Stimulated activated CD4-positive, alpha-beta T cell treated with anti-CD3 and anti-CD28 coated beads, Interleukin-1b, Interleukin-23, amount 100 ng/mL, for 1 hour (primary cell): ENCODE measurements at places on chromosomes 7 and 10.
A peak's percentile ranks its signal among the peaks of the same experiment; 100 is the strongest.

DNA sequence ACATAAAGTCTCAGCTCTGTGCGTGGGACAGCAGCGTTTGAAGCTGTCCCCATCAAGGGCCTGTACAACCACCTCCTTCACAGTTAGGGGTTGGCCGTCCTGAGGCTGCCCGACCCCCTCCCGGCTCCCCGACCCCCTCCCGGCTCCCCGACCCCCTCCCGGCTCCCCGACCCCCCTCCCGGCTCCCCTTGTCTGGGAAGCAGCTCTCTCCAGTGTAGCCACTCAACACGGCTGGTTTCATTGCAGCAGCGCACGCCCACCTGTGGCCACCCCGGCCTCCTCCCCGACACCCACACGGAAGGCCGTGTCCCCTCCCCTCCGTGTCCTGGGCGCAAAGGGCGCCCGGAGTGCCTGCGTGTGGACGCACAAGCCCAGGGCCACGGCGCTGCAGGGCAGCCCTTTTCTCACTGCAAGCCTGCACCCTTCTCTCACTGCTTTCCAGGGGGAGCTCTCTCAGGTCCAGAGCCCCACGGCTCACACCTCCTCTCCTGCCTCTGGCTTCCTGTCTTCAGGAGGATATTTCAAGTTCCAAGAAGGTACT is 20.9 kb upstream of the FAM20C start:
- DNase-seq = no peak

DNA sequence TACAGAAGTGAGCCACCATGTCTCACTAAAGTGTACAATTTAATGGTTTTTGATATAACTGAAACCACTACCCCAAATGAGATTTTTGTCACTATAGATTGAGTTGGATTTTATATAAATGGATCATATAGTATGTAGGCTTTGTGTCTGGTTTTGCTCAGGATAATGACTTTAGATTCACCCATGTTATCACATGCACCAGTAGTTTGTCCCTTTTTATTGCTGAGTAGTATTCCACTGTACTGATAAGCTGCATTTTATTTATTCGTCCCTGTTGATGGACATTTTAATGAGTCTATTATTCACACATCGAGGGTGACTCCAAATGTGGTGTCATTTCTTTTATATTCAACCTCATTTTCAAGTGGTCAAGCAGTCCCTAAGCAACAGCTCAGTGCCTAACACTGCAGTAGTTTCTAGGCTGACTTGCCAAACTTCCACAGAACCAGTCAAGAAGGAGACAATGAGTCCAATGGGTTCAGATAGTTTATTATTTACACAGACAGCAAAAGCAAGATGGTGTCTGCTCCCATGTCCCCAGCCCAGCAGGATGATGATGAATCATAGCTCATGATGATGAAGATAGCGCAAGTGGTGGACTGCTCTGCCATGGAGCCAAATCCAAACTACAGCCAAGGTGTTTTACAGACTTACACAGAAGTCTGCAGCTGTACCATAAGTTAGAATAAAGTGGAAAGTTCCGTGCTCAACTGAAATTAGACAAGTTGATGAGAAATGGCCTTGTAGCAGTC is 6.6 kb upstream of the FMC1 start:
- no peak for DNase-seq

DNA sequence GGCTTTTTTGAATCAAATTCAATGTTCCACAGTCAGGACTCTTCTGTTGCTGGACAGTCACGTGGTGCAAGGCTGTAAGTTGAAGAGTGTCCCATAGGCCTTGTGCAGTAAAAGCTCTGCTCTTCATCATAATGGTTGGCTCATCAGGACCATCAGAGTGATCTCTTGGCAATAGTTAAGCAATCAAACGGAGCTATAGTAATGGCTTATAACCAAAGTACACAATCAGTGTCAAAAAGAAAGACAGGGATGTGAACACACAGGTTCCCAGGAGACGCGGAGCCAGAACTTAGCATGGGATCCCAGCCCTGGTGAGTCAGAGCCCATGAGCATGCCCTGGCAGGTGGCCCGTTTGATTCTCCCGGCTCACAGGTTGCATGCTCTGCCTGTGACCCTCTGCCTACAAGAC is 10.8 kb upstream of the GPNMB start:
- DNase-seq = no peak

DNA sequence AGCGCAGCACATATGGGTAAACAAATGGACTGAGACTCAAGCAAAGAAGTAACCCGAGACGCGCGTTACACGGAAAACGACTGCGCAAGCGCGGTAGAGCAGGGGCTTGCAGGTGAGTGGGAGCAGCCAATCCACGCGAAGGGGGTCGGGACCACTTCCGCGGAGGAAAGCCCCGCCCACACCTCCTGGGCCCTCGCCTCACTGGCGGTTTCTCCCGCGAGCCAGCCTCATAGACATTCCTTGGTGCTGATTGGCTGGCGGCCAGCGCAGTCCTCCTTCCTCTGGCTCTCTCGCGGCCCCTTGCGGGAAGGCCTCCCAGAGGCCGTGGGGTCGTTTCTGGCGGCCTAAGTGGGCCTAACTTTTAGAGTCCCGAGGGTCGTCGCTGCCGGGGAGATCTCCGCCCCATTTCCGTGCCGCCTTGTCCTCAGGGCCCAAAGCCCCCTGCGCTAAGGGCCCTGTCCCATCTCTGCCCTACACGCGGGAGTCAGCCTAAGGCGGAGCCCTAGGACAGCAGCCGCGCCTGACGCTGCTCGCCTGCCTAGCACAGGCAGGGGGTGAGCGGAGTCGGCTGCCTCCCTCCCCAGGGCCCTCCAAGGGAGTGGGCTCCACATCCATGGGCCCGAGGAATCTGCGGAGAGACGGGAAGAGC is 9.1 kb upstream of the FXYD4 start:
- peak; percentile 96 for DNase-seq

DNA sequence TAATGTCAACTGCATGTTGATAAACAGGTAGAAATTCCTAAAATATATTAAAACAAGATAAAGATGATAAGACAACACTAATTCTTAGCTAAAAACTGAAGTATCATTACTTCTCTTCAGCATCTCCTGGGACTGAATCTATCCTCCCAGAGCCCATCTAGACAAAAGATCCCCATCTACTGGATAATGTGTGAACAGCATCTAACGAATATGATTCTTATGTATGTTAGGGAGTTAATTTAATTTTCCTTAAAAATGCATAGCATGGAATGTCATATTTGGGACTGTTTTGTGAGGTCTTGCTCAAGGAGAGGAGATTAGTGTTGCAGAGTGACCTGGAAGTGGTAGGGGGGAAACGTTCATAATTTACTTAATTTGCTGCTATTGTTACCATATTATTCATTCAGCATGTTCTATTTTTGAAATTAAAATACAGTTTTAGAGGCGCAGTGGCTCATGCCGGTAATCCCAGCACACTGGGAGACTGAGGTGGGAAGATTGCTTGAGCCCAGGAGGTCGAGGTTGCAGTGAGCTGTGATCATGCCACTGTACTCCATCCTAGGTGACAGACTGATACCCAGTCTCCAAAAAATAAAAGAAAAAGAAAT is 305.1 kb upstream of the CSTF2T start:
- no peak for DNase-seq

DNA sequence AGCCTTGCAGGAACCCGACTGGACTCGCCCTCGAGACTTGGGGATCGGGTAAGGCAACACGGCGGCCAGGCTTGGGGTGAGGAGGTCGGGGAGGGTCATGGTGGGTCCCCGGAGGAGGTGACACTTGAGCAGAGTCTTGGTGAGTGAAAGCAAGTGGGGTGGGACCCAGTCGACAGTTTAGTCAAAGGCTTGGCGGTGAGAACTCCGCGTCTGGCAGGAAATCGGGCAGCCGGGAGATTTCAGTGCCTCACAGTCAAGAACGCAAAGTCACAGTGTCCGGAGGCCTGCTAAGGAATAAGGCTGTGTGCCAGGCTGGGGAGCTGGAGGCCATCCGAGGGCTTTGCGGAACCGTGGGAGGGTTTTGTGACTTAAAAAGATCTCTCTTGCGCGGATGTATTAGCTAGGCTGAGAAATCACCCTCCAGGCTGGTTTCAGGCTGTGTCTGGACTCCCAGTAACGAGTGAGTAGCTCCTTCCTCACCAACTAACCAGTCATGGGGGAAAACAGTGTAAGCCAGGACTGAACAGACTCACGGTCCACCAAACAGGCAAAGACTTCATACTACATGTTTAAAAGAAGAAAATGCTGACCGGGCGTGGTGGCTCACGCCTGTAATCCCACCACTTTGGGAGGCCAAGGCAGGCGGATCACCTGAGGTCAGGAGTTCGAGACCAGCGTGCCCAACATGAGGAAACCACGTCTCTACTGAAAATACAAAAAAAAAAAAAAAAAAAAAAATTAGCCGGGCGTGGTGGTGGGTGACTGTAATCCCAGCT is 613 bp downstream of the AP5Z1 start:
- no peak for DNase-seq

- DNase-seq = no peak
Measured at GRCh38 chr10:26714415-26715136, 17.1 kb downstream of the PDSS1 start.

GRCh38 chr10:124730790-124731189 is 13.4 kb downstream of the FAM53B start:
- DNase-seq = no peak

- DNase-seq = no peak
Measured at GRCh38 chr7:22645418-22646181, 81.4 kb upstream of the IL6 start.

- DNase-seq = no peak
Measured at GRCh38 chr7:155667241-155667829, 22.9 kb downstream of the RBM33 start.

DNA sequence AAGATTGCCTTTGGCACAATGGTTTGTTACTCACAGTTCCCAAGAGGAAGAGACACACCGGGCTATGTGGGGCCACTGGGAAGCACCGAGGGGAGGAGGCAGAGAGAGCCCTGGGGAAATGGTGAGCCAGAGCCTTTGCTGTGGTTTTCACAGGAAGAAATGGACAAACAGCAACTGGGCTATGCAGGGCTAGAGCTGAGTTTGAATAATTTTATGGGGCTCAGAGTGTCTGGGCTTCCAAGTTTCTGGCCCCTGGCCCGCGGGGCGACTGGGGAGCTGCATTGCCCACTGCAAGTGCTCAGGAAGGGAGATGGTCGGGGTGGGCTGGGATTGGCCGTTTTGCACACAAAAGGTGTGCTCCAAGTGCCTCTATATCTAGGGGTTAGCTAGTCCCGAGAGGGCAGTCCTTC is 92.6 kb downstream of the CHST15 start:
- DNase-seq = no peak

- no peak for DNase-seq
Measured at GRCh38 chr7:157657741-157658740, 321.2 kb downstream of the DNAJB6 start.

DNA sequence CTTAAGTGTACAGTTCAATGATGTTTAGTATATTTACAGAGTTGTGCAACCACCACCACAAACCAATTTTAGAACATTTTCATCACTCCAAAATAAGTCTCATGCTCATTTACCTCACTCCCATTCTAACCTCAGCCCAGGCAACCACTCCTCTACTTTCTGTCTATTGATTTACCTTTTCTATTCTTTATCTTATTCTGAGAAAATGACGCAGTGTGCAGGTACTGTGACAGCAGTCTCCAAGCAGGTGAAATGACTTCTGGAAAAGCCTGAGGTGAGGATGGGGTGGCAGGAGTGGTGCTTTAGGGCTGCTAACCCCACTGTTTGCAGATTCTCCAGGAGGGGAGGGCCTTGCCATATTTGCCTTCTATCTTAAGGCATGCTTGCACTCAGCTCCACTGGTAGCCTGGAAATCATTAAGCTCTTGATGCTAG is 39.5 kb downstream of the GARS1 start:
- DNase-seq = no peak

GRCh38 chr7:17275749-17276671 is 22.4 kb upstream of the AHR start:
- no peak for DNase-seq

GRCh38 chr10:76015245-76015644 is 583.8 kb downstream of the LRMDA start:
- no peak for DNase-seq

- no peak for DNase-seq
Measured at GRCh38 chr7:768881-769504, 41.9 kb upstream of the PRKAR1B start.
